ENCODE measurements at places on chromosomes 13 and 19.

GRCh38 chr19:14682084-14682483, 7.4 kb upstream of the ADGRE3 start:
- no peak for DNase-seq

- DNase-seq, result no peak
Observed at GRCh38 chr13:83372786-83373185, 509.5 kb downstream of the SLITRK1 start.

GRCh38 chr19:827710-828321, at the start of gene AZU1:
AZU1 (plus strand) TSS chr19:827837; CDS start chr19:827847, 10 bp downstream.
- no peak for DNase-seq

- DNase-seq, result no peak
Observed at GRCh38 chr13:100542826-100543156, 45.8 kb downstream of the GGACT start.

GRCh38 chr13:21080593-21080891, 19.2 kb upstream of the LATS2 start:
- DNase-seq, result no peak

DNA sequence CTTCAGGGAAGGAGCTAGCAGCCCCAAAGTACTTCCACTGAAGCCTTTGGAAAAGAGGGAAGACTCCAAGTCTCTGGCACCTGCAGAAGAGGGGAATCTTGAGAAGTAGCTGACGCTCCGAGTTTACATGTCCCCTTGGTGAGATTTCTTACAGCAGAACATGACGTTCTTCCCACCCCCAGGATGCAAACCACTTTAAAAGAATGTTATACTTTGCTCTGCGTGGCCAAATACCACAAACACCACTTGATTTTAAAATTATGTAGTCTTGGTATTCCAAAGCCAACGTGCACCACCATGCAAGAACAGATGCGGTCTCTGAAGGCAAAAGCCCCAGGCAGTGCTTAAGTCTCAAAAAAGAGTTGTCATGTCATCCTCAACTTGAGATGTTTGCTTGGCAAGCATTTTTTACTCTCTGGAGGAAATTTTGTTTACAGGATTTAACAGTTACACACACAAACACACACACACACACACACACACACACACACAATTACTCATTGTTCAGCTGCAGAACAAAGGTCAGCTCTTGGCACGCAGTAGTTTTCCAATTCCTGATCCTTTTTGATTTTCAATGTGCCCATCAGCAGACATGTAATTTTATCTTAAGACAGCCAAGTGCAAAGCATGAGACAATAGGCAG, 106.1 kb downstream of the RGCC start:
- DNase-seq, result no peak

DNA sequence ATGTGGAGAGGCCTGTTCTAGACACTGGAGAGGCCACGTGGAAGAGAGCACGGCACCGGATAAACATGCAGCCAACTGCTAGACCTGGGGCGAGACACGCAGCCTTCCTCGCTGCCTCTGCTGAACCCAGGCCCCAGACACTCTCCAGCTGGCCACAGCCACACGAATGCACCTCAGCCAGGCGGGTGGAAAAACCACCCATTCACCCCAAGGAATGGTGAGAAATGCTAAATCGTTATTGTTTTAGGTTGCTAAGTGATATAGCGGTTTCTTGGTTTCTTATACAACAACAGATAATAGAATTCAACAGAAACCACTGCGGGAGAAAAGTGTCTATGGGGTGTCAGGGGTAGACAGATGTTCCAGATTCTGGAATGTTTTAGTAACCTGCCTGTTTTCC, 52.5 kb downstream of the STK24 start:
- no peak for DNase-seq
